ENCODE measurements at places on chromosomes 3 and 15.

DNA sequence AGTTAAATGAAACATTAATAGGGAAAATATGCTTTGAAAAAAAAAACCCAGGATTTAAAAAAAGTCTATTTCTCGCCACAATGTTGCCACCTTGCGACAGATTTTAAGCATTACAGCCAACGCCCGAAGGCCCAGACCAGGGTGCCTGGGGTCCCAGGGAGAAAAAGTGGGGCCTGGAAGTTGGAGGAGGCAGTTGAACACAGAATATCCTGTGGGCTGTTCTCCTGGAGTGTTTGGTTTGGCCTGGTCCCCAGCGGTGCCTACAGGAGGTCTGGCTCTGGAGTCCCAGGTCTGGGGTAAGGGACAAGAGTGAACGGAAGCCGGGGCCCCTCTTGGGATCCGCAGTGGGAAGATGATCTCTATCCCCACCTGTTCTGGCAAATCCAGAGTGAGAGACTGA is 3.4 kb downstream of the RNU6-1 start:
- no peak for DNase-seq

DNA sequence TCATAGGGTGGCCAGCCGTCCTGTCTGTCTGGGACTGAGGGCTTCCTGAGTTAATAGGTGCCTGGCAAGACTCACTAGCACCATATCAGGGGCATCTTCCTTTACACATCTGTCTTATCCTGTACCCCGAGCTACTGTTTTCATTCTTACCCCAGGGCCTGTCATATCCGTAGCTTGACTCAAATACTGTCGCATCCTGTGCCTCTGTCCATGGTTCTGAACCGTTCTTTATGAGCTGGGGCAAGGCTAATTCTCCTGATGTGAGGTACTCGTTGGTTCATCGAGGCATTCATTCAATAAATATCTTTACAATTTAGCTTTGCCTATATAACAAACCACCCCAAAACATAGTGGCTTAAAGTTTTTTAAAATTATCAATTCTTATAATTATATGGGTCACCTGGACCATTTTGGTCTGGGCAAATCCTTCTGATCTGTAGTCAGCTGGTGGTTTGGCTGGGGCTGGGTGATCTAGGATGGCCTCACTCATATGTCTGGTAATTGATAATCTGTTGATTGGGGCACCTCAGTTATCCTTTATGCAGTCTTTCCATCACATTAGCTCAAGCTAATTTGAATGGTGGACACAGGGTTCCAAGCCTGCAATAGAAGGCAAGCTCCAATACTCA is 121.2 kb downstream of the TLE3 start:
- no peak for DNase-seq

DNA sequence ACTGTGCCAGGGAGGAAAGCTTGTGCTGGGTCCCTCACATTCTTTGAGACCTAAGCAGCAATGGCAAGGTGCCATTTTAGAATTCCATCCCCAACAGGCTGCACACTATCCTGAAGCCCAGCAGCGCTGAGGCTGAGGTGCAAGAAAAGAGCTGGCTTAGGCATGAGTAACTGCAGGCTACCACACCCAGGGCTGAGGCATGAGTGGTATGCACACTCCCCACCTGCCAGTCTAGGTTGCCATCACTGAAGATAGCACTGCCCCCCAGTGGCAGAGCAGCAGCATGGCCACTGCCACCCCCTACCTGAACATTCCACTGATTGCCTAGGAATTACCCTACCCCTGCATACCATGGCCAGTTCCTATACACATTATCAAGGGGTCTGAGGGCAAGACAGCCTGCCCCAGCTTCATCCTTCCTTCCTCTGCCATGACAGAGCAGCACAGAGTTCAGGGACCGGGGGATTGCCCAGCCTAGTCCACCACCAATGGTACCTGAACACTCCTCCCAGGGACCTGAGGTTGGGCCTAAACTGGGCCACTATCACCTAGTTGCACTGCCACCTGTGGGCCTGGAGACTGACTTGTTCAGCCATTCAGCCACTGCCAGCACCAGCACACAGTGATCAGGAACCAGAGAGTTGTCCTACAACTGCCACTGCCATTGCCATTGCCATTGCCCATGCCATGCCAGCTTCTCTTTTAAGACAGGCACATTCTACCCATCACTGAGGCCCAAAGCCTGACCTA is 129.8 kb downstream of the SATB1 start:
- no peak for DNase-seq

- no peak for DNase-seq
Measured at GRCh38 chr3:102106416-102107097, 257.2 kb downstream of the NFKBIZ start.

DNA sequence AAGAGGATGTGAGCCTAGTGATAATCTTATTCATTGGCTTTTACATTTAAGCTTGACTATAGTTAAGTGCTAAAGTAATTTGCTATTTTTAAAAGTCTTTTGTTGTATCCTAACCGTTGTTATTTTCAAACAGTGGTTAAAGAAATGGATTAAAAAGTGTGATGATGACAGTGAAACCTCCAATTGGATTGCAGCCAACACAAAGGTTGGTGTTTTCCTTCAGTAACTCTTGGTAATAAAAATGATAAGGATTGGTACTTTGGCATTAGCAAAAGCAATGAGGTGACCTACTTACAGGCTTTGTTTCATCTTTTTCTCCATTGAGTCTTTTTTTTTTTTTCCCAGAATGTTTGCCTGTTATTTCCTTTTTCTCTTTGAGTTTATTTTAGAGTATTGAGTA is 87.5 kb upstream of the GOLGA6B start:
- no peak for DNase-seq

DNA sequence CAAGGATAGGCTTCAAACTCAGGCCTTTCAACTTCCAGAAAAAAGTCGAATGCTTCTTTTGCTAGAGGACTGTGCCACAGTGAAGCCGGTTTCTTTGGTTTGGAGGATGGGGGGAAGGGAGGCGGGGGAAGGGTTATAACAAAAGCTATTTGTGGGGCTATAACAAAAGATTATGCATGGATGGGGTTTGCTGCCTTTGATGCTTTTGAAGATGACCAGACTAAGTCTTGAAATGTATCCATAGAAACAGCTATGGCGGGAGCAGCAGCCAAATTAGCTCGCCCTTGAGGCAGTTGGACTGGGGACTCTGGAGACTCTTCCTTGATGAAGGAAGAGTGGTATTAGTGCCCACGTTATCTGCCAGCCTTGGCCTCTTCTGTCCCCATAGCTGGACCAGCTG is 47.5 kb downstream of the SRGAP3 start:
- DNase-seq: no peak

DNA sequence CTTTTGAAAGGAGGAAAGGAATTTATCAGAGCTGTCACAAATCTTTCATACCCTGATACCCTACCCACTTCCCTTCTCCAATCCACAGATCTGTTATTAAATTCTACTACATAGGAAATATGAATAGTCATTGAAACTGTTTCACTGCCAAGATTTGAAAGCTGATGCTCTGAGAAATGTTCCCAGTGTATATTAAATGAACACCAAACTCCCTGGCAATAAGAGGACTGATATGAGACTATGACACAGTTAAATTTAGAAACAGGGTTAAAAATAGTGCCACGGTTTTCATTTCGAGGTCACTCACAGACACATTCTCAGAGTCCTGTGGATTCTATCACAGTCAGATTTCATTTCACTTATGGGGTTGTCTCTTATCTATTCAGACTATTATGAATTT is 27.2 kb upstream of the GBE1 start:
- no peak for DNase-seq

DNA sequence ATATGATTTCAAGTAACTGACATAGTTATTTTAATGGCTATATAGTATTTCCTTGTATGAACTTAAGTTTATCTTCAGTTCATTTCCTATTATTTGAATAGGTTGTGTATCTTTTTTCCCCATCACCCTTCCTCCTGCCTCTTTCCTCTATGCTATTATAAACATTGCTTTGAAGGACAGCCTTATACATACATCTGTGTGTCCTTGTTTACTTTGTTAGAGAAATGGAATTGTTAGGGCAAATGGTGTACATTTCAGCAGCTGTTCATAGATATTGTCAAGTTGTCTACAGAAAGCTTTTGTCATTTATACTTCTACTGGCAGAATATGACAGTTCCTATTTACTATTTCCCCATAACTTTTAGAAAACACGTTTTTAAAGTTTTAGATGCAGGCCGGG is 18.4 kb downstream of the AKAP13 start:
- DNase-seq: no peak

DNA sequence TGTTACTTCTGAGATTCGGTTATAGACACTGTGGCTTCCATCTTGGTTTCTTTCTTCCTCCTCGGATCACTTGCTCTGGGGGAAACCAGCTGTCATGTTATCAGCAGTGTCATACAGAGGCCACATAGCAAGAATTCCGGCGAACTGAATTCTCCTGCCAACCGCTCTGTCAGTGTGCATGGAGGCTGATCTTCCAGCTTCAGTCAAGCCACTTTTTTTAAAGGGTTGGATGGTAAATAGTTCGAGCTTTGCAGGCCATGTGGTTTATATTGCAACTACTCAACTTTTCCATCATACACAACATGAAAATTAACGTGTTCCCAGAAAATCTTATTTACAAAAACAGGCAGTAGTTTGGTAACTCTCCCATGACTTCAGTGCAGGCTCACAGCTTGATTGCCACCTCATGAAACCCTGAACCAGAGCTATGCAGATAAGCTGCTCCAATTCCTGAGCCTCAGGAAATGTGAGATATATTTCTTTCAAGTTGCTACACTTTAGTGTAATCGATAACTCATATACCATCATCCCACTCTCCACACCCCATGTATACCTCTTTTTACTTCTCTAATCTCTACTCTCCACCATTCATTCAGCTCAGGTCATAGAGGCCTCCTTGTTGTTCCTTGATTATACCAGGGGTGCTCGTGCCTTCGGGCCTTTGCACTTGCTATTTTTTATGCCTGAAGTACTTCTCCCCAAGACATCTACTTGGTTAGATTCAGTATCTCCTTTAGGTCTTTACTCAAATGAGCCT is 7.2 kb downstream of the RPL22L1 start:
- DNase-seq: no peak

DNA sequence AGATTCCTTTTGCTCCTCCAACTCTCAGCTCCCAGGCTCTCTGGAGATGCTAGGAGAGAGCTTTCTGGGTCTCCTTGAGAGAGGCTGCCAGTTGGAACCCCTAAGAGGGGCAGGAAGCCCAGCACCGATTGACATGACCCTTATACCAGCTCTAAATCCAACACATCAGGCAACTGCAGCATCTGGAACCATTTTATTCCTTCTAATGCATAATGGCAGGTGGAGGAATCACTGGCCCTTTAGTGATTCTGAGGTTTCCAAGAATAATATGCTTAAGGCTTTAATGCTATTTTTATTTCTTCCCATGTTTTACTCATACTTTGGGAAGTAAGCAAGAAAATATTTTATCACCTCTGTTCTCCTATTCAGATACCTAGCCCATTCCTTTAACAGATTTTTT is 60.3 kb upstream of the TEX264 start:
- no peak for DNase-seq

- DNase-seq: no peak
Measured at GRCh38 chr3:68256635-68257223, 602.3 kb upstream of the SUCLG2 start.

- no peak for DNase-seq
Measured at GRCh38 chr3:48468329-48468731, 21.8 kb downstream of the ATRIP start.

- no peak for DNase-seq
Measured at GRCh38 chr15:66572146-66572545, 6.3 kb upstream of the LCTL start.

GRCh38 chr3:55431041-55431440 is 56.1 kb downstream of the WNT5A start:
- DNase-seq: no peak

DNA sequence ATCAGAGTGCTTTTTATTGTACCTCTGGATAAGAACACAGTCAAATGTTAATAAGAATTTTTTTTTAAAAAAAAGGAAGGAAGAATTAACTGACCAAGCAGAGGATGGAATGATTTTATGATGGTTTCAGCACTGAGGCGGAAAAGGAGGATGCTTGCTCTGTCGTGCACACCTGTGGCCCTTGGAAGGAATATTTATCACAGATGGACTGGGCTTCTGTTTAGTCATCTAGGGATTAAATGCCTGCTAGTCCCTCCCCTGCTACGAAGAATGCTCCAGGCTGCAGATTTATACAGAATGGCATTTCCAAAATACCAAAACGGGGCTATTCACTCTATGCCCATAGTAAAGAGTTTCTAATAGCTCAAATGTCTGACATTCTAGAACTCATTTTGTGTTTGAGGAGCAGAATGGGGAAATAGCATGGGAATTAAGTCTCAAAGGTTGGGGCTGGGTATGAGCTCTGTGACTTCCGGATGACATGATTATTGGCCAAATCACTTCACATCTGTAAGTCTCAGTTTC is 92.8 kb upstream of the BCL6 start:
- DNase-seq: no peak

DNA sequence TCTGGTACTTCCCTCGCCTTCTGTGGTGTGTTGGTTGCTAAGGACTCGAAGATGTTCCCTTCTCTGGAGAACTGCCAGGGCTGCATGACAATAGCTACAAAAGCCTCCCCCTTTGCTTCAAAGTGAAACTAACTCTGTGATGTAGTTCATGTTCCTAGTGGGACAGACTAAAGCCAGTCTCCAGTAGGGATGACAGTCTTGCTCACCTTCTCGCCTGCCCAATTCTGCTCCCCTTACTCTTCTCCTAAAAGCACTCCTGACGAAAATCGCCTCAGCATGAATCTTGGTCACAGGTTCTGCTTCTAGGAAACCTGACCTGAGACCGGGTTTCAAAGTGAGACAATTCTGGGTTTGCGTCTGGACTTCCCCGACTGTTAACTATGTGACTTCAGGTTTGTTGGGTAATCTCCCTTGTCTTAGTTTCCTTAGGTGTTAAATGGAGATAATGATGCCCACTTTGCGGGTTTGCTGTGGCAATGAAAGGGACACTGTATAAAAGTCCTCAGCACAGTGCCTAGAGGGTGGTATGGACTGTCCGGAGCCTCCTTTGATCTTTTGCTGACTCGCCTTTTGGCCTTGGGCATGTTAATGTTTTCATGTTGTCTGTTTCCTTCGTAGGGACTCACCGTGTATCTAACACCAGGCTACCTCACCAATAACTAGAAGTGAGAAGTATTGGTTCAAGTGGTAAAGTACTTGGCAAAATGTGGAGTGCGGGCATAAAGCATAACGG is 24.9 kb upstream of the THRB start:
- DNase-seq: no peak

- DNase-seq: no peak
Measured at GRCh38 chr3:116947148-116947547, 237.6 kb downstream of the TUSC7 start.

- no peak for DNase-seq
Measured at GRCh38 chr3:178117641-178118040, 418.6 kb upstream of the KCNMB2 start.

DNA sequence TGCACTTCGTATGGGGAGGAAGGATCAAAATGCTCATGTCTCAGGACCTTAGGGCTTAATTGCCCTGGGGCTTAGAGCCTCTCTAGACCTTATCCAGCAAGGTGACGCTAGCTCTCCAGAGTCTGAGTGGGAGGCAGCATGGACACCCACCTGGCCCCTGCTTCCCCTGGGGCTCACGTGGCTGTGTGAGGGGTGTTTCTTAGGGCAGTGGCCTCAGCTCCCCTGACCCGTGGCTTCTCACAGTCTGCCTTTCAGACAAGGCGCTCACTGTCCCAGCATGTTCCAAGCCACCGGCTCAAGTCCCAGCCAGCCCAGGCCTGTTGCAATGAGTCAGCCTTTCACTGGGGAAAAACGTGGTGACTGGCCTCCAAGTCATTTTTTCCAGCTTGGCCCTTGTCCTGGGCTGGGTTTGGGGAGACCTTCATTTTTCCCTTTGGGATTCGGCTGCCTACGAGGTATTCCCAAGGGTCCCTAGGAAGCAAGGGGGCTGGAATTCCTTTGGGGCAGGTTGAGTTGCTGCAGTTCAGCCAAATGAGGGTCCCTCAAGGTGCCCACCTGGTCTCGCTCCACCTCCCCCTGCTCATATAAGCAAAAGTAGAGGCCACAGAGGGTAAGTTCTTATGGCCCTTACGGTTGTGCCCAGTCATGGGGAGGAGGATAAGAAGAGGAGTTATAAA is 15.7 kb downstream of the BHLHE40 start:
- DNase-seq: no peak

All from NCI-H187 treated with DMSO at 0.1 percent for 48 hours (cell line).